ENCODE measurements at places on chromosomes 7 and 10.

DNA sequence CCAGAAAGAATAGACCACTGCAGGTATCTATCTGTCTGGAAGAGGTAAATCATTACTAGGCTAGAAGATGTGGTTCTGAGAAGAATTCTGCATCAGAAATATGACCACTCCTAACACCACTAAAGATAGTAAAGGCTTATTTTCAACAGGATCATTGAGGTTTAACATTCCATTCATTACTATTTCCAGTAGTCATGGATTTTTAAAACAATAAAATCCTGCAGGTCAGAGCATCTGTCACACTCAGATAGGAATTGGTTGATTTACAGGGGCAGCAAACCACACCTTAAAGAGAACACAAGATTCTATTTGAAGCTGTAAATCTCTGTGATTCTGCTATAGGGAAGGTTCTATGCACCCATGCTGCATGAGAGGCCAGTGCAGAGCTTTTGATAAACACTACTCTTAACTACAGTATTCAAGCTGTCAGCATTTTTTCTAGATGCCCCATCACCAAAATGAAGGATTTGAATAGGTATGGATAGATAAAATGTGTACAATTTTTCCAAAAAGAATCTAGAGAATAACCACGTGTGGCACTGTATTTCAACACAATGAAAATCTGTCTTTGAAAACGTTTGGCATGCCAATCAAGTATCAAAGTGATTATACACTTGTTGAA, 14.6 kb downstream of the LRRC17 start:
- DNase-seq = no peak

GRCh38 chr10:26516540-26517101, 78.5 kb downstream of the APBB1IP start:
- no peak for DNase-seq

DNA sequence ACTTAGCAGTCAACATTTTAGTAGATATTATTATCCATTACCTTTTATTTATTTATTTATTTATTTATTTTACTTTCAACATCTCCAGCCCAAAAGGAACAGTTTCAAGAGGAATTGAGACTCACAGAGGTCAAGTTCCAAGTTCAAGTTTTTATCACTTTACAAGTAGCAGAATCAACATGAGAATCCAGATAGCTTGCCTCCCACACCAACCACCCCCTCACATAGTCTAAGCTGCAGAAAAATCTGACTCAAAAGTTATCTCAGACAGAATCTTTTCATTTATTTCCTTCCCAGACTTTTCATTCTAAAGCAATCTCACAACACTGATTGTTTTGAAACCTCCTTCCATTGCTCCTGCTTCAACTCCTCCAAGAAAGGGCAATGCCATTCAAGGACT, 129.6 kb downstream of the GRM3 start:
- DNase-seq = no peak

GRCh38 chr10:124010024-124010423, 83.4 kb downstream of the CHST15 start:
- no peak for DNase-seq

DNA sequence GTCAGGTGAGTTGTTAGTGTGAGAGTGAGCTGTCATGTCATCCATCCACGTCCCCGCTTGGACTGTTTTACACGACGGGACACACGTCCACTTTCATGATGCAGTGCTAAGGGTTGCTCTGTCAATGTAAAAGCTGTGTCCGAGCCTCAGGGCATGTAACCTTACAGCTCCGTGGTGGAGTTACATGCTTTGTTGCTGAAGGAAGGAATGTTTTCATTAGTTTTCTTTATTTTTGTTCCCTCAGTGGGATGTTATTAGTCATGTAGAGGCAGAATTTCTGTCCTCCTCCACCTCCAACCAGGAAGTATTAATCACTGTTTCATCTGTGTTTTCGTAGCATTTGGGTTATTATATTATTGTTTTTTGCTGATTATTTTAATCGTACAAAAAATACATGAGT, 88.6 kb downstream of the NRG3 start:
- DNase-seq = no peak
